ENCODE measurements at places on chromosomes 3 and 15.

GRCh38 chr3:53131096-53131495 is 861 bp upstream of the RFT1 start:
- DNase-seq, result no peak

GRCh38 chr3:133674290-133674919 is 12.7 kb upstream of the TOPBP1 start:
- no peak for DNase-seq

GRCh38 chr3:2525968-2526367 is 427.3 kb downstream of the CNTN4 start:
- DNase-seq, result no peak

DNA sequence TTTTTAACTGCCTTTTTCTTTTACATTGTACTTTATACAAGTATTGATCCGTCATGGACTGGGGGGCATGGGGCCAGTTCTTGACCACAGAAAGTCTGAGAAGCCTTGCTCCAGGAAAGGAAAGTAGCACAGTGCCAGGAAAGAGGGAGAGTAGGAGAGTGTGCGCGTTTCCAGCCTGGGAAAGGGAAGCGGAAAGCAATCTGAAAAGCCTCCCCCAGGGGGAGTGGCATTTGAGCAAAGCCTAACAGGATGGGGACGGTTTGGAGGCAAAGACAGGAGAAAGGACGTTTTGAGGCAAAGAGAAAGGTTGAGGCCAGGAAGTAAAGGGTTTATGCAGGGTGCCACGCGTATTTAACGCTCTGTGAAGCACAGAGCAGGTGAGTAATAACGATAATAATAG is 116.9 kb downstream of the RORA start:
- no peak for DNase-seq

DNA sequence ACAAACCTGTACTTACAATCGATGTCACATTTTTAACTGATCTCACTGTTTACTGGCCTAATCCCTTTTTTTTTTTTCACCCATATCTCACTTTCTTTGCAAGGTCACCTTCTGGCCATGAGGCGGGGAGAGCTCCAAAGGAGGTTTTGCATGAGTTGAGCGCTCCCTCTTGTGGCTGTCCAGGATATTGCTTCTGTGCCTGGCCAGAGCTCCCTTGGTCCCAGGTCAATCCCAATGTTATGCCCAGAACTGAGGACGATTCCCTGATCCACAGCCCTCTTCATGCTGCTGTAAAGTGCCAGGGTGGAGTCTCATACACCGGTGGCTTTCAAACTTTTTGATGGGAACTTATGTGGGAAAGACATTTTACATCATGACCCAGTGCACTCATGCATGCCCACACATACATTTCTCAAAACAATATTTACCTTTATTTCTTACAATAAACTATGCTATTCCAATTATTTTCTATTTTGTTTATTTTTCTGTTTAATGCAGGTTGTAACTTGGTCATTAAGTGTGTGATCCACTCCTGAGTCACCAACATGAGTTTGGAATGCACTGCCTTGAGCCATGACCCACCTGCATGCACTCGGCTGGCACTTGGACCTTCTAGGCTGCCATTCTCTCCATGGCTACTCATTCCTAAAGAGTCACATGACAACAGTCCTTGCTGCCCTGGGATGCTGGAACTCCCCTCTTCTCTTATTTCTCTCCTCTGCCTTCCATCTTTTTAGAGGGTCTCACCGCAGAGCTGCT is 9.6 kb upstream of the SST start:
- peak; percentile 43 for DNase-seq

DNA sequence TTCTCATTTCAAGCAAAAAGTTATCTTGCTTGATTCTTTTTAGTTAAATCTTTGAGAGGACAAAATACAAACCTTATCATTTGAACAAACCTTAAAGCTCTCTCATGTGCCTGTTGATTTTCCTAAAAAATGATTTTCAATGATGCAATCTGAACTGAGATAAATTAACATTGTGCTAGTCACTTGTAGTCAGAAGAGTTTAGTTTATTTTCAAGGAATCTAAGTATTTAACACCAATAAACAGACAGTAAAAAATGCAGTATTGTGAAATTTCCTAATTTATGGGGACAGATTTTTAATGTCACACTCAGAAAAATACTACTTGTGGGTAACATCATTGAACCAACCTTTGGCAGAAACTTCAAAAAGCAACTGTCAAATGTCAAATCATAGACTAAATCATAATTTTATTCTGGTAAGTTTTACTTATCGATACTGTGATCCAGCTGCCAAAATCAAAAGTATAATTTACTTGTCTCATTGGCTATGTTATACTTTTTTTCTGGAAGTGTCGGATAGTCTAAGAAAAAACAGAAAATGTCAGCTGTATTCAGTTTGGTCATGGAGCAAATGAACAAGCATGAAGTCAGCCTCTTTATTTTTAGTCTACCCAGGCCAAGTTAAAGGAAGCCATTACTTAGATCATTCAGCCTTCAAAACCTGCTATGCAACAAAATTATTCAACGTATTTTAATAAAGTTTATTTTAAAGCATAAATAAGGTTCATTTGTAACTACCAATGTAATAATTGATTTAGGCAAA is 52.4 kb upstream of the FNDC3B start:
- DNase-seq, result no peak

- DNase-seq, result no peak
Measured at GRCh38 chr3:5255404-5256344, 68.2 kb downstream of the EDEM1 start.

GRCh38 chr3:10542518-10542917 is 37.1 kb upstream of the ATP2B2 start:
- DNase-seq, result no peak

DNA sequence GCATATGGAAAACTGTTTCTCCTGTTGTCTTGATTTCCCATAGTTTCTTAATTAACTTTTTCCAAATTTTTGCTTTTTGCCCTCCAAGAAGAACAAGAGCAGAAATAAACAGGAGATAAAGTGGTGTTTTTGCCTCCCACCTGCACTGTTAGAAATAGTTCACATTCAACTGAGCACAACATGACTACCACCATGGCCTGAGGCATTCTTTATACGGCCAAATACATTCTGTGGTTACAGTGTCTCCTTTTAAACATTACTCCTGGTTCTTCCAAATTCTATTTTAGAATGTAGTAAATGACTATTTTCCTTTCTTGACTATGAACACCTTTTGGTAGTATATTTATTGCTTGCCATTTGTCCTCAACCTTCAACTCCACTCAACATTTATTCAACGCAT is 98.5 kb downstream of the LARS2 start:
- DNase-seq, result no peak

- DNase-seq, result no peak
Measured at GRCh38 chr15:50053055-50053856, 65.8 kb downstream of the ATP8B4 start.

DNA sequence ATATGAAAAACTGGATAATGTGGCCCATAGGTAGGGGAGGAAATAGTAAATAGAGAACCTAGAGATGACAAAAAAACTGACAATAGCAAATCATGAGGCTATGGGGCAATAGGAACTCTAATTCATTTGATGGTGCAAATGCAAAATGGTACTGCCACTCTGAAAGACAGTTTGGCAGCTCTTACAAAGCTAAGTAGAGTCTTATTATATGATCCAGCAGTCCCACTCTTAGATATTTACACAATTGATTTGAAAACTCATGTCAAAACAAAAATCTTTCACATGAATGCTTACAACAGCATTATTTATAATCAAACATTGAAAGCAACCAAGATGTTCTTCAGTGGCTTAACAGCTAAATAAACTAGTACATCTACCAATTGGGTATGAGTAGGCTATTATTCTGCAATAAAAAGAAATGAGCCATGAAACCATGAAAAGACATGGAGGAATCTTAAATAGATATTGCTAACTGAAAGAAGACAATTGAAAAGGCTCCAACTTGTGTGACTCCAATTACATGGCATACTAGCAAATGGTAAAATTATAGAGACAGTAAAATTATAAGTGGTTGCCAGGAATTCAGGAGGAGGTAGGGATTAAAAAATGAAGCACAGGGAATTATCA is 321.8 kb upstream of the STAC start:
- DNase-seq, result no peak

- peak; percentile 54 for DNase-seq
Measured at GRCh38 chr3:8970971-8971589, 7.8 kb upstream of the RAD18 start.

- no peak for DNase-seq
Measured at GRCh38 chr15:100881573-100882336, 2.1 kb downstream of the ALDH1A3 start.

DNA sequence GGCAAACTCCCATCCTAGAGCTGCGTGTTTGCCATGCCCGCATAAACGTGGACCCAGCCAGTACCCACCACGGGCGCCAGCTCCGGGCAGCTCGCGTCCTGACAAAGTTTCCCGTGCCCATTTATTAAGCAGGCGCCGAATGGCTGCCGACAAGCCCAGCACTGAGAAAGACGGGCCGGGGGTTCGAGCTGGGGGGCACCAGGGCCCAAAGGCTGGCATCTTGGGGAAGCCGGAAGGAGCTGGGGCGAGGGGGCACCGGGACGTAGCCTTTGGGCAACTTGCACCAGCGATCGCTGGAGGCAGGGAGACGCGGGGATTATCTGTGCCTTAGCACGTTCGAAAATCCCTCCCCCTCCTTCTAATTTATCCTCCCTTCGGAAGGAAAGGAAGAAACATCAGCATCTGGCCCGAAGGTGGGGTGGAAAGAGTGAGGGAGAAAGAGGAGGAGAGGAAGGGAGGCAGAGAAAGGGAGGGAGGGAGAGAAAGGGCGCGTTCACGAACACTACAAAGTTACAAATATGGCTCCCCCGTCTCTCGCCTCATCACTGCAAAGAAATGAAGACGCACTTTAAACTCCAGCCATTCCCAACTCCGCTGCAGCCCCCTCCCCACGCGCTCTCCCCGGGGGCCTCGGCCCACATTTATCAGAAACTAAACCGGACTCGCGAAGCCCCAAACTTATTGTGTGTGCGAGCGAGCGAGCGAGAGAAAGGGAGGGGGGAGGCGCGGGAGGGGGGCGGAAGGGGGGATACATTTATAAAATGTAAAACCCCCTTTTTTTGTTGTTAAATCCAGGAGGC is 1.0 kb downstream of the ANP32A start:
- peak; percentile 29 for DNase-seq

DNA sequence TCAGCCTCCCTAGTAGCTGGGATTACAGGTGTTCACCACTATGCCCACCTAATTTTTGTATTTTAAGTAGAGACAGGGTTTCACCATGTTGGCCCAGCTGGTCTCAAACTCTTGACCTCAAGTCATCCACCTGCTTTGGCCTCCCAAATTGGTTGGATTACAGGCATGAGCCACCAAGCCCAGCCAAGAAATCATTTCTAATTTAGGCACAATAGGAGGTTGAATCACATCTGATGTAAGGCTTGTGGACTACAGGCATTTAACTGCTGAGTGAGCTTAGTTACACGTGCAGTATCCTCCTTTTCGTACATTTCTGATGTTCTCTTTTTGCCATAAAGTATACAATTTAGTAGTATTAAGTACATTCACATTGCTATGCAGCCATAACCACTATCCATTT is 31.1 kb upstream of the SETD2 start:
- no peak for DNase-seq

DNA sequence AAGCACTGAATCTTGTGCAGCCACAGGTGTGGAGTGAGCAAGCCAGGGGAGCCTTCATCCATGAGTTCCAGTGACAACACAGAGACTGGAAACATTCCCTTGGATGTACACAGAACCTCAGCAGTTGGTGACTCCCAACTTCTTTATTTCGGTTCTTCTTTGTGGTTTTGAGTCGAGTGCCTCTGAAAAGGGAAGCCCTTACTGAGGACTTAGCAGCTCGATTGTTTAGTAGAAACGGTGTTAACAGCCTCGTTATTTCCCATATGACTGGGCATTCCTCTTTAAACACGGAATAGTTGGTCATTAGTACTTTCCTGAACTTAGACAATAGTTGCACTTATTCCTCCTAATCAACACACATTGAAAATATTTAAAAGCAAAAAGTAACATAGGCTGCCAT is 7.7 kb downstream of the SLCO3A1 start:
- DNase-seq, result no peak

DNA sequence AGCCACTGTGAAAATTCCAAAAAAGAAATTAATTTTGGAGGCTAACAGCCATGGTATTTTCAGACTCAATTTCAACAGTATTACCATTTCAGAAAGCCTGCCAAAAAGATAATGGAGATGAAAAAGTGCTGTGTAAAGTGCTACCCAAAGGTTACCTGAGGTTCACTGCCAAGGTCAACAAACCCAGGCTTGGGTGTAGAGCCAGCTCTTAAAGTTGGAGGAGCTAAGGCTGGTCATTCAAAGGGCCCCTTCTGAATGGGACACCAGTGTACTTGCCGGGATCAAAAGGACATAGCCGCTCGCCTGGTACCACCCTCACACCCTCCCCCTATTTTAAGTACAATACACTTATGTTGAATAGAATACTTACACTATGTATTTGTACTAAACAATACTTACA is 64.5 kb downstream of the ETV5 start:
- DNase-seq, result no peak

GRCh38 chr3:187291512-187292132 is at the start of gene MASP1:
Gene MASP1, minus strand, starts transcription at chr3:187291737. Its CDS starts 105 bp downstream, at chr3:187291632.
- DNase-seq, result no peak

GRCh38 chr3:88061746-88062145 is 2.7 kb downstream of the ZNF654 start:
- no peak for DNase-seq

- no peak for DNase-seq
Measured at GRCh38 chr3:9137676-9138075, 111.8 kb downstream of the SRGAP3 start.

DNA sequence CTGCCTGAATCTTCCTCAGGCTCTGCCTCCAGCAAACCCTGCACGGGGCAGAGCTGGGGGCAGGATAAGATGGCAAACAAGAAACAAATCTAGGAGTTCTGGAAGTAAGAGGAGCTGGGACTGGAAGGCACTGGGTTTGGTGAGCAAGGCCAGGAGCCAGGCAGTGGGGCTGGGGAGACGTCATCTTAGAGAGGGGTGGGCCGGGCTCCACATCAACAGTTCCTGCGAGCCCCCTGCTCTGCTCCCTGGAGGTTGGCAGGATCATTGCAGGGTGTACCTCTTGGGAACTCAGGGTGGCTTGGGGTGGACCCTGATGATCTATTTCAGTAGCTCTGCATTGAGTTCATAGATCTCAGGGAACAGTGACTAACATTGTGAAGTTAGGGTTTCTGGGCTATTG is 87.3 kb upstream of the PRR23E start:
- no peak for DNase-seq

- DNase-seq, result peak; percentile 34
Measured at GRCh38 chr15:73258271-73259108, 110.3 kb downstream of the HCN4 start.

GRCh38 chr3:3178498-3179328 is 778 bp downstream of the CRBN start:
- DNase-seq, result no peak

DNA sequence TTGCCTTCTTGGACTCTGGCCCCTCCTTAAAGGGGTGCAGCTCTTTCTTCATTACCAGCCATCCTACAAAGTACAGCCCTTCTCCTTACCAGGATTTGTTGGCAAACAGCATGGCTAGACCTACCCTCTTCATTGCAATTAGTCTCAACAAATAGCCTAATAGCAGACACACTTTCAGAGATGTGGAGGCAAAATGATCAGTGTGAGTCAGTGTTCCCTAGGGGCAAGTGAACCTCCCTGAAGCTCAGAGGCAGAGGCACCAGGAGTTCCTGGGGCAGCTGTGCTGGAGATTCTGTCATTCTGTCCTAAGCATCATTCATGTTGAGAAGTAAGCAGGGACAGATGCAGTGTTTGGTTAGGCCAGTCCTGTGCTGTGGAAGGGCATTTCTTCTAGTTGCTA is 14.6 kb upstream of the MECOM start:
- no peak for DNase-seq

- DNase-seq, result no peak
Measured at GRCh38 chr3:99317201-99317600, 321.2 kb upstream of the COL8A1 start.
